PC-3 (cell line): ENCODE measurements at places on chromosomes 3 and 15. TPM values are rescaled to one million over a fixed set of nuclear protein-coding genes. Genes with fewer than 3 reads are reported as not detected.

PRICKLE2 gene
- 0.46 and 1.8 TPM in 2 replicates for total RNA-seq

GOLGA8H gene
- total RNA-seq = 0.84 and 1.0 TPM in 2 replicates

CADPS gene
- not detected in 2 replicates for total RNA-seq

RTP4 gene
- 0.11 TPM in 1 of 2 replicates, not detected in the other for total RNA-seq

ATP13A5 gene
- total RNA-seq = not detected in 2 replicates

TRMT10C gene
- 31.7 and 35.2 TPM in 2 replicates for total RNA-seq

GOLGA6A gene
- not detected in 2 replicates for total RNA-seq

MCF2L2 gene
- 3.6 and 3.9 TPM in 2 replicates for total RNA-seq

EPM2AIP1 gene
- total RNA-seq = 6.5 and 7.8 TPM in 2 replicates

CCR1 gene
- 0.15 TPM in 1 of 2 replicates, not detected in the other for total RNA-seq

ARGFX gene
- not detected in 2 replicates for total RNA-seq

AMIGO3 gene
- total RNA-seq = 1.8 and 2.1 TPM in 2 replicates

PGBD4 gene
- 1.2 and 2.6 TPM in 2 replicates for total RNA-seq

ALPK3 gene
- total RNA-seq = 2.4 and 6.9 TPM in 2 replicates

SERPINI2 gene
- total RNA-seq = not detected in 2 replicates
